ENCODE measurements at places on chromosomes 2 and 18. TPM values are rescaled to one million over a fixed set of nuclear protein-coding genes. Genes with fewer than 3 reads are reported as not detected.

The OTOS gene
- not detected for total RNA-seq

DNA sequence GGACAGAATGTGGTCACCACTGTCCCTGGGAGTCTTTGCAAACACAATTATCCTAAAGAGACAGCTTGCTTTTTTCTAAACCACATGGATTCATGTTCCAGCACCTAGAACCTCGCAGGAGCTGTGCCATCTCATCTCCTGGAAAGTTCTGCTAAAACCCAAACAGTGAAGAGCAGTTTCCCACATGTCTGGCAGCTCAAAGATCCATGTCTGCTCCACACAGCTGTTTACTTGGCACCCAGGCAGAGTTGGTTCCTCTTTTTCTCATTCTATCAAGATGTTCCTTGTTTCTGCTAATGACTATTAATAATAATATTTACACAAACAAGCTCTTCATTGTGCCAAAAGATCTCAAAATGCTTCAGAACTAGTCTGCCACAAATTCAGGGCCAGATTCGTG lies 30.1 kb upstream of the PID1 start:
- DNase-seq: no peak
- H3K27me3 ChIP-seq: no peaks in the 10 kb centered on the region
- peaks cover 5% of the 10 kb centered on the region for H3K4me1 ChIP-seq

GRCh38 chr2:190583507-190584337 lies 49.2 kb upstream of the NEMP2 start:
- no peak overlapping the region for H3K27ac ChIP-seq
- no peaks in the 10 kb centered on the region for H3K27me3 ChIP-seq

The MROH2A gene
- total RNA-seq: not detected

All from thoracic aorta (tissue), 2 donors.